ENCODE measurements at places on chromosomes 3 and 15.
A peak's percentile ranks its signal among the peaks of the same experiment; 100 is the strongest.

DNA sequence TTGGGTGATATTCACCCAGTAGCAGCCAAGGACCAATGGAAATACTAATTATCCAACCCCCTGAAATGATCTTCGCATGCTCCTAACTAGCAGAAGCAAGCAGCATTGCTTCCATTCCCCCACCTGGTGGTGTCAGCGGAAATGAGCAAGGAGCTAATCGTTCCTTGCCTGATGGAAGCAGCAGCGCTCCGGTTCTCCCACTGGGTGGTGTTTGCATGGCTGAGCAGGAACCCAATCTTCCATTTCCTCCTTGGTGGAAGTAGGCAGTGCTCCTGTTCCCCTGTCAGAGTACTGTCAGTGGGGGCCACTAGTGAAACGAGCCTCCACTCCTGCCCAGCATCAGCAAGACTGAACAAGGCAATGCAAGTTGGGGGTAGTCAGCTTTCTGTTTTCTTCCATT, 311.5 kb downstream of the CACNA2D3 start:
- peak; percentile 24 for DNase-seq

GRCh38 chr3:42815826-42816225, 6.6 kb downstream of the ACKR2 start:
- no peak for DNase-seq

GRCh38 chr3:16319307-16319706, 54.3 kb downstream of the OXNAD1 start:
- no peak for DNase-seq

- no peak for DNase-seq
Observed at GRCh38 chr3:140573011-140573410, 104.9 kb upstream of the TRIM42 start.

DNA sequence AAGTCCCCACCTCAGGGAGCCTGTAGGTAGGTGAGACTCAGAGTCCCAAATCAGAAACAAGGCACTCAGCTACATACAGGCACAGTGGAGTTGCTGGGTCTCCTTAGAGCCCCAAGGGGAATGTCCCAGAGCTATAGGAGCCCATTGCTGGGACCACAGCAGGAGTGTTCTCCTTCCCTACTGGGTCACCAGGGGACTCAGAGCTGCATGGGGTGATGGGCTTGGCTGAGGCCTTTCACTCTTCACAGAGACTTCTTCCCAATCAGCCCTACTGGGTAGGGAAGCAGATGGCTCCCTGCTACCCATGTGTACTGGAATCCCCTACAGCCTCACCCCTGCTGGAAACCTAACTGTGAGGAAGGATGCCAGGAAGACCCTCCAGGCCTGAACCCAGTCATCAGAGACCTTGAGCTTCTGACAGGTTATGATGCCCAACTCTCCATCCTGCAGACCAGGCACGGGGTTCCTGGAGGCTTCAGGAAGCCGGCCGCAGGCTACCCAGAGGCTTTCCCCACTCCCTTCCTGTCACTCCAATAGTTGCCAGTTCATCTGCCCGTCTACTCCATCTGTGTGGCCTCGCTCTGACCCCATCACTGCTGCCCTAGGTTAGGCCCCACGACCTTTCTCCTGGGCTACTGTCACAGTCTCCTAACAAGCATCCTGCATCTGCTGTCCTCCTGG, 24.0 kb downstream of the RASGRF1 start:
- no peak for DNase-seq

DNA sequence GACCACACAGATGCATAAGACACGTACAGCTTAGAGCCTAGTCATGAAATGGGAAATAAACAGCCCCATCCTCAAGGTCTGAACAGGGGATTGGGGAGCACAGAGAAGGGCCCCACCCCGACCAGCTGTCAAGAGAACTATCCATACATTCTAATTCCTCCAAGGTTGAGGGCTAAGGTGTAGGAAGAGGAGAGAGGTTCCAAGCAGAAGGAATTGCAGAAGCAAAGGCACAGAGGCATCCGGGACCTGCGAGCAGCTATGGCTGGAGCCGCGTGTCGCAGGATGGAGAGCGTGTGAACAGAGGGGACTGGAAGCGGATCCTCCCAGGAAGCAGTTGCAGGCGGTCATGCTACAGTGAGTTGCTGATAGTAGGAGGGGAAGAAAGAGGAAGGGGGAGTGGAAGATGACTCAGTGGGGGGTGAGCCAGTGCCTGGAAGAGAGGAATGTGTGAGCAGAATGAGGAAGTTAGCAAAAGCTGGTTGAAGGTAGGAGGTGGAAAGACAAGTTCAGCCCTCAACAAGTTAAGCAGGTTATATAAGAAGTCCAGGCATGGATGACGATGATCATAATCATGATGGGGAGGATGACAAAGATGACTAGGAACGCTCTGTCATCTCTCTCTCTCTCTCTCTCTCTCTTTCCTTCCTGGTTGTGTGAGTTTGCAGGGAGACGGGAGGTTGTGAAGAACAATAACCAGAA, 89.7 kb downstream of the LIPC start:
- no peak for DNase-seq

DNA sequence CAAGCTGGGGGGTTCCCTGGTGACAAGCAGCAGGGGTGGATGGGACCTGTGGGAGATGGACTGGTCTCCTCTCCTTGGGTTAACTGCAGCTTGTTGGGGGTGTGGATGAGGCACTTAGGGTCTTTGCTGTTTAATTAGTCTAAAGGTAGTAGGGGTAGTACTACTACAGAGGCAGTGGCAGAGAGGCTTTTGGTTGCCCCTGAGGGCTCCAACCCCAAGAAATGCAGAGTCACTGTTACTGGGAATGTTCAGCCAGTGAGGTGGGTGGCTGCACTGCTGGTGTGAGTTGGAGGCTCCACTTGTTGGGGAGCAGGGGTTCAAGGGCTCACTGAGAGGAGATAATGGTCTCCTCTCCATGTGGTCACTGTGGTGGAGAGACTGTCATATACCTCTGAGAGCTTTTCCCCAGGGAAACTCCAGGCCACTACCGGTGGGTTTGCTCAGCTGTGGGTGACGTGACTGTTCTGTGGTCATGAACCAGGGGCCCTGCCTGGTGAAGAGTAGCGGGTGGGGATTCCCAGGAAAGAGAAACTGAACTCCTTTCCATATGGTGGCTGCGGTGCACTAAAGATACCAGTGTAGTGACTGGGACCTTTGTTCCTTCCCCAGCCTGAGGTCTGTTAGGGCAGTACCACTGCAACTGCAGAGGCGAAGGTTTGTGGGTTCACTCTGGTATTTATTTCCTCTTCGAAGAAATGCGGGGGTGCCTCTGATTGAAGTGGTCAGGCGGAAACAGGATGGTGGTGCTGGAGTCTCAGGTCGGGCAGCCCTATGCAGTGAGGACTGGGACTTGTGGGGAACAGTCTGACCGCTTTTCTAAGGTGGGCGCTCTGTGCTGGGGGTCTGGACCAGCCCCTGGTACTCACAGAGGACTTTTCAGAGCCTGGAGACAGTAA, 68.9 kb upstream of the TNFSF10 start:
- no peak for DNase-seq

DNA sequence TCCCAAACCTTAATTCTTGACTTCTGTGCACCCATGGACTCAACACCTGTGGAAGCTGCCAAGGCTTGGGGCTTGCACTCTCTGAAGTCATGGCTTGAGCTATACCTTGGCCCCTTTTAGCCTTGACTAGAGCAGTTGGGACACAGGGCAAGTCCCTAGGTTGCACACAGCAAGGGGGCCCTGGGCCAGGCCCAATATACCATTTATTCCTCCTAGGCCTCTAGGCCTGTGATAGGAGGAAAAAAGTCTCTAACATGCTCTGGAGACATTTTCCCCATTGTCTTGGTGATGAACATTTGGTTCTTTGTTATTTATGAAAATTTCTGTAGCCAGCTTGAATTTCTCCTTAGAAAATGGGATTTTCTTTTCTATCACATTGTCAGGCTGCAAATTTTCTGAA, 186.1 kb downstream of the SEMA6D start:
- no peak for DNase-seq

DNA sequence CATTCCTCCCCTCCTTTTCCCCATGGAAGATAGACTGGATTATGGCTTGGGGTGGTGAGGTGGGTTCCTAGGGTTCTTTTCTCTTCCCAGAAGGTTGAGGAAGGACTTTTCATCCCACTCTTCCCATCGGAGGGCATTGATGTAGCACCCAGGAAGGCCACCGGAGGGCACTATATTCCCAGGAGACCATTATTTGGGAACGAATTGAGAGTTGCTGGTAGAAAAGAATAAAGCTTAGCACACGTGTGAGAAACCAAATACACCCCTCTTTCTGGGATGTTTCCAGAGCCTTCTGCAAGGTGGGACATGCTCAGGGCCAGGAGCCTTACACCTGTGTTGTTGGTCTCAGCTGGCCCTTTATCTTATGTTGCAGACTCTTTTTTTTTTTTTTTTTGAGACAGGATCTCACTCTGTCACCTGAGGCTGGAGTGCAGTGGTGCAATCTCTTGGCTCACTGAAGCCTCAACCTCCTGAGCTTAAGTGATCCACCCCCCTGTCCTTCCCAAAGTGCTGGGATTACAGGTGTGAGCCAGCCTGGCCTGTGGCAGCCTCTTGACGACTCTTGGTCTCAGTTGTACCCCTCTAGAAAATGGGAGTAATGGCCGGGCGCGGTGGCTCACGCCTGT, 6.3 kb upstream of the CDC25A start:
- peak; percentile 19 for DNase-seq

DNA sequence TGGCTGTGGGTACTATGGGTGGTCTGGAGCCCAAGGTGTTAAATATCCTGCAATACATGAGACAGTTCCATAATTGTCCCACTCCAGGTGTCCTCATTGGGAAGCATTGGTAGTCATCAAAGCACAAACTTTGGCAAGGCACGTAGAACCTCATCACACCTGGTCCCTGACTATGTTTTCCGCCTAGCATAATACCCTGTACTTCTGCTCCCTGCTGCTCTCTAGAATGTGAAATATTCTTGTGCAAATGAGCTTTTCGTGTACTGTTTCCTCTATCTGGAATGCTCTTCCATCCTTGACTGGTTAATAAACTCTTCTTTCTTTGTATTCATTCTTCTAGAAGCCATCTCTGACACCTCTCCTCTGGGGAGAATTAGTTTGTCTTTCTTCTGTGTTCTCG, 103.2 kb downstream of the EBLN2 start:
- DNase-seq: no peak

GRCh38 chr3:33377931-33378330, 62.3 kb downstream of the UBP1 start:
- DNase-seq: no peak

GRCh38 chr15:101578443-101578894, 73.7 kb downstream of the TM2D3 start:
- peak; percentile 5 for DNase-seq

DNA sequence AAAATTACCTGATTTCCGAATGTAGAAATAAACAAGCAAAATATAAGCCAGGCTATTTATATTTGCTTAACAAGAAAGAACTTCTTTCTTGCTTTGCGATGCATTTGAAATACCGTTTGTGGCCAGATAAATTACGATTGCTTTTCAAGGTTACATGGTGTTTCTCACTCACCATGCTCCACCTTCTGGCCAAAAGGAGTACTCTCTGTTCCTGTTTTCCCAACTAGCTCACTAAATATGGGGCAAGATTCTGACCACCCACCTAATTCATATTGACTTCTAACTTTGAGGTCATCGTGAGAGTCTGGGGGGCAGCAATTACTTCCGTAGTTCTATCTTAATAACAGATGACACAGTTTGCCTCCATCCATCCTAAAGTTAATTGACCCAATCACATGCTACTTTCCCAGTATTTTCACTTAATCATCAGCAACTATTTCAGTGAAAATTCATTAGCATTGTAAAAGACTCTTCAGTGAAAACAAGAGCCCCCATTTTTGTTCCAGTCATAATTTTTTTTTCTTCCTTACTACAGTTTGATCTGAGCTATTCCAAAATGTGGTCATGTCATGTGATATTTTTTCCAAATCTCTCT, 25.9 kb downstream of the ACP3 start:
- DNase-seq: peak; percentile 19

GRCh38 chr3:197317250-197317963, 19.0 kb upstream of the DLG1 start:
- no peak for DNase-seq

DNA sequence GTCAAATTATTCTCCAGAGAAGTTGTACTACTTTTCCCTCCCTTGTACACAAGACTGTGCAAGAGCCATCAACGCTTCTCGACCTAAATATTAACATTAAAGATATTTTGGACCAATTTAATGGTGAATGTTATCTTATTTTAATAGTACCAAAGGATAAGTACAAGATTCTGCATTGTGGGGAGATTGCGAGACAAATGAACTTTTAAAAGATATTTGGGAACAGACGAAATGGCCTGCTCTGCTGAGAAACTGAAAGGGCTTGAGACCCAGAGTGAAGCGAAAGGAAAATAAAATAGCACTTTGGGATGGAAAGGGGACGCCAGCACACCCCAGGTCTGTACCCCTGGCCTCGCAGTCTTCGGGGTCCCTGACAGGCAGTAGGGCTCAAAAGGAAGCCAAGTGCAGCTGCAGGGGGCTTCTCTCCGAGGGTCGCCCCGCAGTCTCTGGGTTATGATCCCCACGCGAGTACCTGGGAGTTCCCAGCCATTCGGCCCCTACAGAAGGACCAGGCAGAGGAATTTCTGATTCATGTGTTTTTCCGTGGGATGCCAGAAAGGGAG, 97.6 kb upstream of the VGLL3 start:
- no peak for DNase-seq

DNA sequence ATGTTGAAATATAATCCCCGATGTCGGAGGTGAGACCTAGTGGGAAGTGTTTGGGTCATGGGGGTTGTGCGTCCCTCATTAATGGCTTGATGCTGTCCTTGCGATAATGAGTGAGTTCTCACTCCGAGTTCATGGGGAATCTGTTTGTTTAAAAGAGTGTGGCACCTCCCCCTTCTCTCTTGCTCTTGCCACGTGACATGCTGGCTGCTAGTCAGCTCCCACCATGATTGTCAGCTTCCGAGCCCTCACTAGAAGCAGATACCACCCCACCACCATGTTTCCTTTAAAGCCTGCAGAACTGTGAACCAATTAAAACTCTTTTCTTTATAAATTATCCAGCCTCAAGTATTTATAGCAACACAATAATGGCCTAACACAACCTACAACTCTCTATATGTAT, 166.3 kb upstream of the MBNL1 start:
- no peak for DNase-seq

GRCh38 chr3:110494728-110495127, 576.9 kb upstream of the NECTIN3 start:
- DNase-seq: no peak

DNA sequence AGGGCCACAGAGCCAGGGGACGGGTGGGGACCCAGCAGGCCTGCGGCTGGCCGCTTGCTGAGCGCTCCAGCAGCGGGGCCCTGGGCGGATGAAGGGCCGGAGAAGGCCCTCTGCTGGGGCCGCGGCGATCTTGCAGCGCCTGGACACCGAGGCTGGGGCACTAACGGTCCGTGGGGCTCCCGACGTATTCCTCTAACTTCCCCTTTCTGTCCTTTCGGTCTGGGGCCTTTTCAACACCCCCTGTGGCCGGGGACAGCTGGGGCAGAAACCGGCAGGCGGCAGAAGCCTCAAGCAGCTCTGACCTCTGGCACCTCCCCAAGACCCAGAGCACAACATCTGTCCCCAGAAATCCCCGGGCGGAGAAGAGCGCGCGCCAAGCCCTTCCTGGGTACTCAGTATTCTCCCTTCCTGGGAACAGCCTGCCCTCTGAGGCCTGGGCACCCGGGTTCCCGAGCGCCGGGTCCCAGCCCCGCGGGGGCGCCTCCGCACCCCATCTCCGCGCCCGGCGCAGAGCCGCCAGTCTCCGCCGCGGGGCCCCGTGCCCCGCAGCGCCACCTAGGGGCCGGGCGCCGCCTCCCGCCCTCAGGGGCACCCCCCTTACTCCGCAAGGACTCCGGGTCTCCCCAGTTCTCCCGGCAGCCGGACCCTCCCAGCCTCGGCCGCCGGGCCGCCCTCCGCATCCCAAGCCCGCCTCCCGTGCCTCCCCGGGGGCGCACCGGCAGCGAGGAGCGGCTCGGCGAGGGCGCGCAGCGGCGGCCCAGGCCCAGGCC, 582 bp upstream of the SLCO3A1 start:
- DNase-seq: peak; percentile 27

All from NCI-H526 treated with DMSO at 0.1 percent for 48 hours (cell line).